ENCODE measurements at places on chromosomes 12 and 14. TPM values are rescaled to one million over a fixed set of nuclear protein-coding genes. Genes with fewer than 3 reads are reported as not detected.

The PTPN6 gene
- total RNA-seq = 63.2 TPM

The POTEM gene
- not detected for total RNA-seq

- DNase-seq = no peak
These were observed 210.4 kb upstream of the FAR2 start for GRCh38 chr12:28938581-28939235.

GRCh38 chr14:82510007-82510406 is 976.4 kb upstream of the SEL1L start:
- DNase-seq = no peak

DNA sequence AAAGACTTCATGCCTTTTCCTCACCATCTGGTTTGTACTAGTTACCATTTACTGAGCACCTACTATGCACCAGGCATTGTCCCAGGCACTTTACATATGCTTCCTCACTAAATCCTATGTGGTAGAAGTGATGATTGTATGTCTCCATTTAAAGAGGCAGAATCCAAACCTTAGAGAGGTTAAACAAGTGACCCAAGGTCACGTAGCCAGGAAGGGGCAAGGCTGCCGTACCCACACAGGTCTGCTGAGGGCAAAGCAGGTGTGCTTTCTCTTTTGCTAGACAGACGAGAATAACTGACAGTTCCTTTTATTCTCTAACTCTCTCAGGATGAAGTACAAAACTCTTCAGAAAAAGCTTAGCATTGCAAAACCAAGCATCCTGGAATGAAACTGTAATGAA is 235.2 kb upstream of the SRRM4 start:
- no peak for DNase-seq

GRCh38 chr12:1851151-1851701 is 30.9 kb downstream of the LRTM2 start:
- DNase-seq = no peak

All from CD8-positive, alpha-beta T cell (primary cell).